ENCODE measurements at places on chromosomes 12 and 14.
A peak's percentile ranks its signal among the peaks of the same experiment; 100 is the strongest.

- DNase-seq: no peak
These were observed 162.9 kb upstream of the PRMT8 start for GRCh38 chr12:3328081-3328480.

DNA sequence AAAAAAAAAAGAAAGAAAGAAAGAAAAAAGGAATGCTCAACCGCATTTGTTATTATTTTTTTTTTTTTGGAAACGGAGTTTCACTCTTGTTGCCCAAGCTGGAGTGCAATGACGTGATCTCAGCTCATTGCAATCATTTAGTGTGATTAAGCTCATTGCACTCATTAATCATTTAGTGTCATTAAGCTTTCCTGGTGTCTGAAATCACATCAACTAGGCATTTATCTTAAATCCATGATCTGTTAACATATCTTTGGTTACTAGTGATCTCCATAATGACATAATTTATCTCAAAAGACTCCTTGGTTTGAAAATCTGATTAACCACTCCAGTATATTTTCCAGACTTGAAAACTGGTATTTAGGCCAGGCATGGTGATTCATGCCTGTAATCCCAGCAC is 26.3 kb downstream of the ETFBKMT start:
- DNase-seq: no peak

GRCh38 chr12:6306151-6306550 is 4.3 kb upstream of the PLEKHG6 start:
- DNase-seq: no peak

DNA sequence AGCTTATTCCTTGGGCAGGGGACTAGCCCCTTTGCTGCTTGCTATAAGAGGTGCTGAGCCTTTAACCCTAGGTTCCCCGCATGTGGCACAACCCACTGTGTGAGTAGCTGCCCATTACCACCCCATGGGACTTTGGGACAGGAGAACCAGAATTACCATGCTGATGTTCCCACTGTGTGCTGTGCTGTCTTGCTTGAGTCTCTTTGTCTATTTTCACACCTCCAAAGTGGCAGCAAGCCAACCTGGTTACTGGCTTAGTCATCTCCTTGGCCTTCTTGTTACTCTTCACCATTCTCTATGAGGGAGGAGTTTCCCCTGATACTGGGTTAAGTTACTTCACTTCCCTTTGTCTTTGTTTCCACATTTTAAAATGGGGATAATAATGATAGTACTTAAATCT is 73.4 kb upstream of the ETV6 start:
- DNase-seq: no peak

- no peak for DNase-seq
These were observed 37.4 kb downstream of the SLC6A15 start for GRCh38 chr12:84875241-84875640.

DNA sequence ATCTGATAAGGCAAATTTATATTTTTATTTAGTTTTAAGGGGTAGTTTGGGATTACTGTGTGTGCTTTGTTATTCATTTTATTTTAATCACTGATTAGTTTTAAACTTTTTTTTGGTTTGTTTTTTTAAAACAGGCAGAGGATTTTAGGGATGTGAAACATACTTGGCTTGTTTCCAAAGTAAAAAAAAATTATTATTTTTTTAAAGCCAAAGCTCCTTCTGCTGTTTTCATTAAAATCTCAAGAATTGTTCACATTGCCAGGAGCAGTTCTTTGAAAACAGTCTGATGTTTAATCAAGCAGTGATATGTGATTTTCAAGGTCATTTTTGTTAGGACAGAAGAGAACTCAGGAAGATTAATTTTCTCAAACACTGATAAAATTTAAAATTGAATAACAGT is 11.2 kb downstream of the TTC8 start:
- DNase-seq: no peak

DNA sequence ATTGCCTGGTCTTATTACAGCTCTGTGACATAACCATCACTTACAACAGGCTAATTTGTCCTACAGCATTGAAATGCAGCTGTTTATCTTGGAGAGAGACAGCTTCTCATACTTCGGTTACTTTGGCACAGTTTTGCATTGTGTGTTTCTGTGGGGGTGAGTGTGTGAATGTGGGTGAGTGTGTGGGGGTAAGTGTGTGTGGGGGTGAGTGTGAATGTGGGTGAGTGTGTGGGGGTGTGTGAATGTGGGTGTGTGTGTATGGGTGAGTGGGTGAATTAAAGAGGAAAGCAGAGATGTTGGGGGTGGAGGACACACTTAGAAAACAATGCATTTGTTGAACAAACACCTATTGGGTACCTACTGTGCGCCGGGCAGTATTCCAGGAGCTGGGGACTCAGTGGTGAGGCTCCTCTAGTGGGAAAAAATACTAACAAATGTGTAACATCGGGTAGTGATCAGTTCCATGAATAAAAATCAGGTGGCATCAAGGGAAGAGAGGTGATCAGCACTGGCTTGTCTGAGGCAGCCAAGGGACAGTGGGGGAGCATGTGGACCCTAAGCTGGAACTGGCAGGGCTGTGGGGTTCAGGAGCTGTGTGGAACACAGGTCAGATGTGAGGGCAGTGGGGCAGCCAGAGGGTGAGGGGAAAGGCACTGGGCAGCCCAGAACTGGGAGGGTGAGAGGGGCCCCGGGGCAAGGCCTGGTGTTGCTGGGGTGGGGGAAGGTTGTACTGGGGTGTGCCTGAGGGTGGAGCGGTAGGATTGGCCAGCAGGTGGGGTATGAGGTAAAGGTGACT is 44.1 kb upstream of the AMN start:
- DNase-seq: no peak

GRCh38 chr12:109112720-109113465 is 3.5 kb upstream of the ACACB start:
- no peak for DNase-seq

DNA sequence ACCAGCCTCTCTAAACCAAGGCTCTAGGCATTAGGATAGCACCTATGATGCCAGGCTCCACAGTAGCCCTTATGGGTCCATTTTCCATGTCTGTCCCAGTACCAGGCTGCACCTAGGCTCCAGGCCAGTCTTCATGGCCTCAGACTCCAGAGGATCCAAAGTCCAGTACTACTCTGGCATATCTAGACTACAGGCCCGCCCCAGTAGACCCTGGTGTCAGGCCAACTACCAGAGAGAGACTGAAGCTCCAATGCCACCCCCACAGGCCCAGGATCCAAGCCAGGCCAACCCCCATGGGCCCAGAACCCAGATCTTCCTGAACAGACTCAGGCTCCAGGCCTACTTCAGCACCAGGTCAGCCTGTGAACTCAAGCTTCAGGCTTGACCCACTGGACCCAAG is 287.0 kb downstream of the KCNC2 start:
- DNase-seq: no peak

GRCh38 chr14:20400965-20401593 is 12.2 kb downstream of the TEP1 start:
- no peak for DNase-seq

DNA sequence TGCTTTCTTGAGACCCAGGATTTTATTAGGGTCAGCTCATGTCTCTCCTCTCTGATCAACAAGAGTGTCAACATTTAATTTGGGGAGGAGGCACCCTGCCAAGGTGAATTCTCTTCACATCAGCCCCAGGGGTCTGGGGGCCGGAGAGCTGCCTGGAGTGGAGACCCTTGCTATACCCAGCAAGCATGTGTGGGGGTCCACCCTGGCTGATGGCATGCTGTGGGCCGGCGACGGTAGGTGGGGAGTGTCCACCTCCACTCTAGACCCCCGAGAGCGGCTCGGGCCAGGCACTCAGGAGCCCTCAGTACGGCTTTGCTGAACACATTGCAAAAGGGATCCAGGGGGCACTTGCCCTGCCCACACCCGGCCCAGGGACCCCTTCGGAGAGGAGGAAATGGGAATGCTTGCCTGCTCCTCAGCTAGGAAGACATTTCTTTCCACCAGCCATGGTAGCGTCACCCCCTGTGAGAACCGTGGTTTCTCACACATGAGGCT is 10.4 kb downstream of the MEG3 start:
- DNase-seq: no peak

DNA sequence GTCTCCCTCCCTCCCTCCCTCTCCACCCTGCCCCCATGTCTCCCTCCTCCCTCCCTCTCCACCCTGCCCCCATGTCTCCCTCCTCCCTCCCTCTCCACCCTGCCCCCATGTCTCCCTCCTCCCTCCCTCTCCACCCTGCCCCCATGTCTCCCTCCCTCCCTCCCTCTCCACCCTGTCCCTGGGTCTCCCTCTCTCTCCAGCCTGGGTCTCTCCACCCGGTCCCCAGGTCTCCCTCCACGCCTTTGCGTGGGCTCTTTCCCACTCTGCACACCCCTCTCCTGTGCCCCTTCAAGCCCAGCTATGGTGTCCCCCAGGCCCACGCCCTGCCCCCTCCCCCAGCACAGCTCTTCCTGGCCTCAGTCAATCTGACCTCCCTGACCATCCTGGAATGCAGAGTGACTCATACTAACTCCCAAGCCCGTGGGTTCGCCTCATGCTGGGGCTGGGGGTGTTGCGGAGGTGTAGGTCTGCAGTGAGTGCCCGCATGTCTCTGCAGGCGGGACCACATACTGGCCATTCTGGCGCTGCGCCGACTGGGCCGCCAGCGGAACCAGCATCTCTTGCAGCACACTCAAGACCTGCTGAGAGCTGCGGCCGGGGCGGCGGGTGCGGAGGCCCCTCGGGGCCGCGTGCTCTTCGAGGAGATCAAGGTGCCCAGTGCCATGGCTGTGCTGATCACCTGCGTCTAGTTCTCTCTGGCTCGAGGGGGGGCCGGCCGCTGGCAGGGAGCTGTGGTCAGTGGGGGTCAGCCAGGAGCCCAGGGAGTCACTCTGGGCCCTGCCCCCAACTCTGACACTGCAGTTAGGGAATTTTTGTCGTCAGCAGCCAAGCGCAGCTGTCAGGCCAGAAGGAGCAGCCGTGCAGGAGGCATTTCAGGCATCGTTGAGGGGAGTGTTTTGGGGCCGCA is 13.5 kb upstream of the TNFAIP2 start:
- no peak for DNase-seq

DNA sequence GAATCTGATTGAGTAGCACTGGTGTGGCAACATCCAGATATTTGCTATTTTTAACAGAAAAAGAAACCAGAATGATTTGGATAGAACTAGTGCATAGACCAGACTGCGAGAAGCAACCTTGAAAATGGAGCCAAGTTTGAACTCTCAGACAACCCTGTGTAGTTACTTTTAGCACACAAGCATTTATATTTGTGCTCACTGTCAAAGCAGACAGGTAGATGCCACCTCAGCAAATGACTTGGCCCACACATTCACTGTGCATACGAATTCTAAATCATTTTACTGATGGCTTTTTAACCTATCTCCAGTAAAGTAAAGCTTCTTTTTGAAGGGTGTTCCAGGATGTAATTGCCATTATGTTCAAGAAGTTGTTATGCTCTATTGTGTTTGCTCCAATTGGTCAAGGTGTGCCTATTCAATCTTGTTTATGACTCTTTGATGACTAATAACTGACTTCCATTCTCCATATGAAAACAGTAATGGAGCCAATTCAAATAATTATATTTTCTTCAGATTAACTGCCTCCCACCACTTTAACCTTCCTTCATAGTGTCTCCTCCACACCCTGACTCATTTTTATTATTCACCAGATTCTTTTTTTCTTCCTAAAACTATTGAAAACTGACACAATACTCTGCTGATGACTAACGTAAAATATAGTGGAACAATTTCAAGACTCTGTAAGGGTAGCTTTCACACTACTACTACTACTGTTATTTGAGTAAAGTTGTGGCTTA is 138.5 kb downstream of the CCER1 start:
- no peak for DNase-seq

DNA sequence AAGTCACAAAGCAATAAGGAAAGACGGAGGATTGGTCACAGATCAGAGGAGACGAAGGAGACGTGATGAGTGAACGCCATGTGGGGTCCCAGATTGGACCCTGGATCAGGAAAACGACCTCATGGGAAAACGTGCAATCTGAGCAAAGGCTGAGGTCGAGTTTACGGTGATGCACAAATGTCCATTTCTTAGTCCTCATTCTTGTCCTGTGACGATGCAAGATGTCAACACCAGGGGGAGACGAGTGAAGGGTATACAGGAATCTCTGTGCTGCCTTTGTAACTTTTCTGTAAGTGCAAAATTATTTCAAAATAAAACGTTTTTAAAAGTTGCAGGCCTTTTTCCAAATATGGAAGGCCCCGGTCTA is 329.8 kb downstream of the MED13L start:
- DNase-seq: no peak

- no peak for DNase-seq
These were observed 8.0 kb upstream of the ANKRD9 start for GRCh38 chr14:102517392-102518062.

DNA sequence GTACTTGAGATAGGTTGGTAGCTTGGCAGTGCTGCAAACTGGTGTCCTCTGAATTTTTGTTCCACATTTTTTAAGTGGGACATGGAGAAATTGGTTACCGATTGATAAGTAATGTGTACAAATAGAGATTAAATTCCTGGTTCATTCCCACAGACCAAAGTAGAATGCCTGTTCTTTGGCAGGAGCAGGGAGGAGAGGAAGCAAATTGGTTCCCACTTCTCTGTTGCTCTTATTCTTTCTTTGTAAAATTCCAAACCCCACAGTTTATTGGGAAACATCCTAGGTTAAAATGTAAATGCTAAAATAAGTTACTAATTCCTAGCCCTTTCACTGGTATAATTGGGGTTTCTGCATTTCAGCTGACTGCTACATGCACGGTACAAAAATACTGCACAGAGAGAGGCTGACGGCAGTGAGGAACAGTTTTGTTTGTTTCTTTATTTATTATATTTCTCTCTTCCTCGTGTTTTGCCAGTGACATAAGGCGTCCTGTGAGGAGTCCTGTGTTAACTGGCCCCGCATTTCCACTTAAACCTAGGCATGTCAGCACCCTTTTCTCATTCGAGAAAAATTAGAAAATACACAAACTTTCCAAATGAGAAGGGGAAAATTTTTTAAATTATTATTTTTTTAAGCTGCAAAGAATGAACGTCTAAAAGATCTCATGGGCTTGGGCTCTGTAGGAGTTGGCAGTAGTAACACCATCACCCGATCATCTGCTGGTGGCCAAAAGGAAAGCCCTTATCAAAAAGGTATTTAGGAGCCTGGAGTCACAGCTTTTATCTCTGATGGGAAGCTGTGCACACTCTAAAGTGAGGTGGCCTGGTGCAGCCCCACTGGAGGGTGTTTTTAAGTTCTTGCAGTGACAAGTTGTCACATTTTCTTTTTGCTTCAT is 25.4 kb upstream of the BCL7A start:
- DNase-seq: no peak

GRCh38 chr12:73159954-73160353 is 887.8 kb downstream of the TRHDE start:
- DNase-seq: peak; percentile 81

GRCh38 chr14:75675265-75675960 is 14.4 kb downstream of the TTLL5 start:
- peak; percentile 8 for DNase-seq

DNA sequence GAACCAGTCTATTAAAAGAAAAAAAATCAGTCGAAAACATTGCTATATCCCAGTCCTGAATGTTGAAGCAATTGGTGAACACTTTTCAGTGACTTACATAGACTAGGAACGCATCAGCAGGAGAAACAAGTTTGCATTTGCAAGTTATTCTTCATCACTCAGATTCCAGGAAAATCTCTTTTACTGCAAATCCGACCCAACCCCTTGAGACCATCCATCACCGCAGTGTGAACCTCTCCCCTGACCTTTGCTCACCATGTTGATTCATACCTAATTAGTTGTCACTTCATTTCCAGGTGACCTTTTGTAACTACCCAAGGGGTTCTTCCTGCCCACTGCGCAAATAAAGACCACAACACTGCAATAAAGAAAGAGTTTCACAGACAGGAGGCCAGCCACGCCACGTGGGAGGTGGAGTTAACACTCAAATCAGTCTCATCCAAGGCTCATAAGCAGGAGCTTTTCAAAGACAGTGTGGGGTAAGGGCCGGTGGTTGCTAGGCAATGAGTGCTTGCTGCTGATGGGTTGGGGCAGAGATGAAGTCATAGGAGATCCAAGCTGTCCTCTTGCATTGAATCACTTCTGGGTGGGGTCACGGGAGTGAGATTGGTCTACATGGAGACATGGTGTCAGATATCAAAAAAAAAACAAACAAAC is 241.3 kb upstream of the TMEM132C start:
- DNase-seq: no peak
